ENCODE measurements at places on chromosomes 4 and X.
A peak's percentile ranks its signal among the peaks of the same experiment; 100 is the strongest.

DNA sequence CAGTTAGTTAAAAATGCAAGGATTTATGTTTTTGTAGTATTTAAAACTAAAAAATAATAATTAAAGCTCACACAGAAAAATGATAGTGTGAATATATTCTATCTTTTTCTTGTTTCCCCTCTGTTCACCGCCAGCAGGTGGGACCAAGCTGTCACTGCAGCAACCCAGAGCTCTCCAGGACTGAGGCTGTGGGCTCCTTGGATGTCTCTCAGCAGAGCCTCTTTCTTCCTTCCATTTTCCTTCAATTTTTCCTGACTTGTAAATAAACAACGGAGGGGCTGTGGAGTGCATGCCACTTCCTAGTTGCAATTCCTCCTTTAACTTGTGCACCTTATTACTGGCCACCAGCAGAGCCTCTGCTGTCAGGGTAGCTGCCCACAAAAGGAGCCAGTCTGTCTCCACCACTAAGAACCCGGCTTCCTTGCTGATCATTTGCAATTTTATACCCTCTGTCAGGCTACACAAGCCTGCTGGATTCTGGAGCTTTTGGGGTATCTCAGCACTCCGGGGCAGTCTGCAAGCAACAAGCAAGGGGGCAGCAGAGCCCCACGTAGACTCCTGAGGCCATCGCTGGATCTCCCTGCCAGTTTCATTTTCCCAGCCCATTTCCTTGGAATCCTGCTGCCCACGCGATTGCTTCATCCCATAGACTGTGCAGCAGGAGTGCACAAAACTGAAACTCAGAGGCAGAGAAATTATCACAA is 1467.4 kb downstream of the C4orf33 start:
- DNase-seq, result peak; percentile 70

GRCh38 chrX:109511113-109511512 is 25.5 kb upstream of the NXT2 start:
- no peak for DNase-seq

GRCh38 chrX:140087875-140088274 is 122.6 kb upstream of the CXorf66 start:
- DNase-seq, result no peak

DNA sequence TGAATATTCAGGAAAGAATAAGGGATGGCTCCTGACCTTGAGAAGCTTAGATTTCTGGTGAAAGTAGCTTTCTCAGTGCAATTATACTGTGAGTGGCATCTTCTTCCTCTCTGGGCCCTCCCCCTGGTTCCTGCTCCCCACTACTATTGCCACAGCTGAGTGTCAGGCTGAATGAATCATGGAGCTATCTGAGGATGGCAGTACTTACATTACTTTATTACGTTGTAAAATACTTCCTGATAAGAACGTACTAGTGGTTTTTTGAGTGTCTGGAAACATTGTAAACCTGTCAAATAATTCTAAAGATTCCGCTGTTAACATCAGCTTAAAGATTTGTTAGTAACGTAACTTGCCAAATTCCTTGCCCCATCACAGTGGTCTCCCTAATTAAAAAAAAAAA is 36.2 kb downstream of the ARHGAP10 start:
- DNase-seq, result no peak

GRCh38 chr4:185210102-185210981 is 944 bp downstream of the SNX25 start:
- DNase-seq, result peak; percentile 72

GRCh38 chr4:148261848-148262247 is 180.4 kb downstream of the NR3C2 start:
- no peak for DNase-seq

All from ecto neural progenitor cell (in vitro differentiated cells).